Cortex of kidney (tissue), 1 donor: ENCODE measurements at places on chromosomes 5 and 9.

DNA sequence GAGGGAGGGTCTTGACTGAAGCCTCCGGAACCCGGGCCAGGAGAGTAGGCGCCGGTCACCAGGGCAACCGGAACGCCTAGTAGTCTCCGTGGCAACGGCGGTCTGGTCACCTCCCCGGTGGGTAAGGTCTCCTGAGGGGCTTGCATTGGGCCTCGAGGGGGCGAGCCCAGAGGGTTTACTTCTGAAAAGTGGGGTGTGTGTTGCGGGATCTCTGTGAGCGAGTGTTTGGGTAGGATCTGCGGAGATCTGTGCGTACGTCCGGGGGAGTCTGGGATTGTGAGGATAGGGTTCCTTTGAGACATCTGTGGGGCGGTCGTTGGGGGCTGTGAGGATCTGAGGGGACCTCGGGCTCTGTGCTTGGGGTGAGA lies at the start of gene FAM221B:
Gene FAM221B (minus strand): TSS at position 17 of the 368 bp plus-strand sequence. CDS start 2,571 bp downstream, outside the sequence.
- DNase-seq = no peak

DNA sequence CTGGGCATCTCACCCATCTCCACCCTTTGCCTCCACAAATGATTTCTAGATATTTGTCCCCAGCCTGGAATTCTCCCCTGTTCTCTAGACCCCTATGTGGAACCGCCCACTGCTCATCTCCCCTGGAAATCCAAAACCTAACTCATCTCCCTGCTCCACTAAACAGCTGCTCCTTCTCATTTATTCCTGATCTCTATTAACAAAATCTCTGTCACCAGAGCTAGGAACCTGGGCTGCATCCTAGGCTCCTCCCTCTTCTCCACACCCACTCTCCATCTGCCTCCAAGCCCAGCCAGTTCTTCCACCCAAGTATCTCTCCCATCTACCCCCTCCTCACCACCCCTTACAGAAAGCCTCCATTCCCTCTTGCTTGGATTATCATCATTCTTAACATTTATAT lies 24.0 kb upstream of the SYNPO start:
- no peak for DNase-seq

GRCh38 chr5:38837932-38838331 lies 7.9 kb upstream of the OSMR start:
- no peak for DNase-seq

GRCh38 chr5:22650511-22650910 lies 202.6 kb downstream of the CDH12 start:
- DNase-seq = no peak

DNA sequence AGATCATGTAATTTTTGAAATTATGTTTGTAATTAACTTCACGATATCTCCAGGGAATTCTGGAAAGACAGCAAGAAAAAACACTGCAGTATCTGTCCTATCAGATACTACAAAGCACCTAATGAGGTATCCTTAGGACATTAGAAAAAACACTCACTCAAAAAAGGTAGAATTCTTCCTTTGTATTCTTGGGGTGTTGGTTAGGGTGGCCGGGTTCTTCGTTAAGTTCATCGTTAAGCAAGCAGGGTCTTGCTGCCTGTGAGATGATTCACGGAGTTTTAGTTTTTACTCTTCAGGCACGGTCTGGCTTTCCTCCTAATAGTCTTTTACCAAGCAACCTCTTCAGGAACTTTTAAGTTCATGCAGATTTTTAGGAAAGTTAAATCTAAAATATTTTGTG lies 91.4 kb upstream of the IRX4 start:
- DNase-seq = no peak
